ENCODE measurements at places on chromosomes 6 and 20.
A peak's percentile ranks its signal among the peaks of the same experiment; 100 is the strongest.

GRCh38 chr6:24831771-24832716 lies 33.3 kb upstream of the ARMH2 start:
- no peak for DNase-seq

DNA sequence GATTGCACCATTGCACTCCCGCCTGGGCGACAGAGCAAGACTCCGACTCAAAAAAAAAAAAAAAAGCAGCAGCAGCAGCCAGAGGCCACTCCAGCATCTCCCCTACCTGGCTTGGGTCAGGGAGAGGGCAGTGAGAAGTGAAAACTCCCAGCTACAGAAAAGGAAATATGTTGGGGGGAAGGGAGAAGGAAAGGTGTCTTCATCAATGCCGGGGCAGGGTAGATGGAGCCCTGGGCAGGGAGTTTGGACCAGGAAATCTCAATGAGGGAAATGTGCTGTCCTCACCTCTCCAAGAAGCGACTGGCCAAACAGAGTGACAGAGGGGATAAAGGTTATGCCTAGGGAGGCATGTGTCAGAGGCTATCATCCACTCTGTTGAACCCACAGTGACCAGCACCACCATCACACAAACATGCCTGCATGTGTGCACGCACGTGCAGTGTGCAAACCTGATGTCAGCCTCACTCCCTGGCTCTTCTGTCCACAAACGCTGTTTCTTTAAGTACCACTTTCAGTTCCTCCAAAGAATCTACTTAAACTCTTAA lies 887 bp upstream of the AIF1 start:
- DNase-seq, result no peak

DNA sequence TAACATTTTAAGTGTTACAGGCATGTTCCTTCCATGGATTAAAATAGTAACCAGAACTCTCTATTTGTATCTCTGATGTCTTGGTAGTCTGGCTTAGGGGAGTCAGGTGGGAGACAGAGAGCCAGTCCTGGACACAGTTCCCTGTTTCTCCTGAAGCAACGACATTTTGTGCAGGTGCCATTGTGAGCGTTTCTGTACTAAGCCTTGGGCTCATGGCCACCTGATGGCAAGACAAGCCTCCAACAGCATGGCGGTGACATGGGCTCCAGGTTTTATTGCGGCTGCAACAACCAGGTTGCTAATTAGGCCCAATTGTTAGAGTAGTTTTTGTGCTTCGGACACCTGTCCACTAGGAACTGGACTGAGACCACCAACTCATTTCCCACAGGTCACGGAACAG lies 105.3 kb downstream of the PRDM13 start:
- no peak for DNase-seq

DNA sequence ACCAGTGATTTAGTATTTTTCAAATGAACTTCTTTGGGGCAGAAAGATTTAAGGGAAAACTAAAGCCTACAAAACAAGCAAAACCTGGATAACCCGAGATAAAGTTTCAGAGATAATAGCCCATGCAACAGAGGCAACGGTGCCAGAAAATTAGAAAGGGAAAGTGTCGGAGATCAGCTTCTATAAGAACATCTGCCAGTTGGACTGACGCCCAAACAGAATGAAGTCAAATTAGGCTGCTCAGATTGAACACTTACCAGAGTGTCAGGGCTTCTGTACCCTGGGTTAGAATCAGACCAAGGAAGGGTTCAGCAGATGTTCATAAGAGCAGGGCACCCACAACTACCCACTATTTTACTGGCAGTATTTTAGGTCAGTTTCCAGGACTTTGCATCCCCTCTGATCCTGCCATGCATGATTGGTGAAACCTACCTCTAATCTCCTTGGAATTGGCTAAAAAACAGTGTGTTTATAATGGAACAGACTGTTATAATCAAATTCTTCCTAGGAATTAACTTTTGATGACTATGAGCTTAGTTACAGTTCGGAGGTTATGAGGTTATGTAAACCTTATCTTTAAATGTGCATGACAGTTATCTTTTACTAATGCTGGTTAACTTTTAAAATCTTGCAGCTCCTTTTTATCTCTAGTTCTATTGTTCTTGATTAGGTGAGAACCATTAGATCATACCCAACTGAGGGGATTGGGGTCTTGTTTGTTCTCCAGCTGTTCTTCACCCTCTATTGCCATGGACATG lies 13.1 kb downstream of the BMP2 start:
- no peak for DNase-seq

GRCh38 chr6:122128445-122128844 lies 271.0 kb upstream of the HSF2 start:
- no peak for DNase-seq

- DNase-seq, result no peak
Observed at GRCh38 chr6:30066082-30066481, 916 bp upstream of the PPP1R11 start.

GRCh38 chr6:154488248-154488593 lies 22.3 kb downstream of the CNKSR3 start:
- DNase-seq, result no peak

- no peak for DNase-seq
Observed at GRCh38 chr6:127900935-127901334, at the start of gene THEMIS. Gene THEMIS (minus strand): TSS chr6:127901058. CDS start chr6:127900932, 126 bp downstream.

- DNase-seq, result no peak
Observed at GRCh38 chr20:52422574-52423336, 231.2 kb upstream of the ZFP64 start.

DNA sequence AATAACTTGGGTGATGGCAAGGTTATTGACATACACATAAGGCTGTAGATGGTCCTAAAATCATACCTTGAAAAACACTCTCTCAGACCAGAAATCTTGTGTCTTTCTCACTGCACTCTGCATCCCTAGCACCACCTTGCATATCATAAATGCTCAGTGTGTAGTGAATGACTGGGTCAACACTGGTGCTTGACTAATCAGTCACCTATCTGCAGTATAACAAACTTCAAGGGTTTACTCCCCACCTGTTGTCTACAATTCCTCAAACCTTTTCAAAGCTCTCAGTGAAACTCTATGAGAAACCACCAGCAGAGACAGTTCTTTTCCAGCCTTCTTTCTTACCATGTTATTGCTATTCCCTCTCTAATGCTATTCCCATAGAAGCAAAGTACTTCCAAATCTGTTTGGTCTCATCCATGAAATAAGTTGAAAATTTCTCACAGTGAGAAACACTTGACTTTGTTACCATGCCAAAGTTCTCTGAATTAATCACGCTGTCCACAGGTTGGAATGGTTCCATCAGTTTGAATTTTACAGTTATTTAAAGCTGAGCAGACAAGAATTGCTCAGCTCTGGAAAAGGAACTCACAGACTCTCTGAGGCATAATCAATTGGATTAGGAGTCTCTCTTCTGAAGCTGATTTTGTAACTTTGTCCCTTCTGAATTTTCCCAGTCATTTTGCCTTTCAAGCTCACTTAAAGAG lies 104.8 kb upstream of the EYA4 start:
- DNase-seq, result no peak

GRCh38 chr6:127518710-127519468 lies at the start of gene MTCL3:
Gene MTCL3 (minus strand): TSS chr6:127519335.
- peak; percentile 75 for DNase-seq

GRCh38 chr6:56772737-56773184 lies 130.1 kb upstream of the DST start:
- no peak for DNase-seq

DNA sequence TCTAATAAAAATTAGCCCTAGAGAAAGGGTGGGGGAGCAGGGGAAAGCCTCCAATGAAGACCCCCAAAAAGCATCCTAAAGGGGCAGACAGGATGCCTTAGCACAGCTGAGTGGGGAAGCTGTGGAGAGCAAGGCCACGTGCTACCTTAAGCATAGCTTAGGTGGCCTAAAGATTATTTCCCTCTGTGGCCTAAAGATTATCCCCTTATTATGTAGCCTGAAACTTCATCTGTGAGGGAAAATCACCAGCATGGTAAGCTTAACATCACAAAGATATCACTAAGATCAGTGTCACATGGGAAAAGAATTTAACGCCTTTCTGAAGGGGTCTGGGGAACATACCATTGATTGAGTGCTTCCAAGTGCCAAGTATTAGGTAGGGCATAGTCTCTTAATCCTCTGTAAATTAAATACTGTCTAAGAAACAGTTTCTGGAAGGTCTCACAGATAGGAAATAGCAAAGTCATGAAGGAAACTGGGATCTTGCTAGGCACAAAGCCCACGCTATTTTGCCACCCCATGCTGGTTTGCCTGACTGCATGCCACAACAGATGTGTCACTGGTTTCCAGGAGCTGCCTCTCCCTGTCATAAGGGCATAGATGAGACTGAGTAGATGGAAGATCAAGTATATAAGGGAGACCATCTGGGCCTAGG lies 170.0 kb downstream of the HACE1 start:
- DNase-seq, result no peak

- DNase-seq, result no peak
Observed at GRCh38 chr20:19787366-19787765, 29.3 kb downstream of the RIN2 start.

- DNase-seq, result no peak
Observed at GRCh38 chr6:11845664-11846577, 67.3 kb upstream of the ADTRP start.

- DNase-seq, result peak; percentile 36
Observed at GRCh38 chr6:85593438-85594196, at the start of gene SNX14. Gene SNX14 (minus strand): TSS chr6:85593858. CDS start chr6:85593718, 140 bp downstream.

- DNase-seq, result no peak
Observed at GRCh38 chr6:31579119-31579505, 3.1 kb downstream of the LTB start.

GRCh38 chr20:60473211-60473610 lies 515.0 kb downstream of the CDH26 start:
- DNase-seq, result no peak

DNA sequence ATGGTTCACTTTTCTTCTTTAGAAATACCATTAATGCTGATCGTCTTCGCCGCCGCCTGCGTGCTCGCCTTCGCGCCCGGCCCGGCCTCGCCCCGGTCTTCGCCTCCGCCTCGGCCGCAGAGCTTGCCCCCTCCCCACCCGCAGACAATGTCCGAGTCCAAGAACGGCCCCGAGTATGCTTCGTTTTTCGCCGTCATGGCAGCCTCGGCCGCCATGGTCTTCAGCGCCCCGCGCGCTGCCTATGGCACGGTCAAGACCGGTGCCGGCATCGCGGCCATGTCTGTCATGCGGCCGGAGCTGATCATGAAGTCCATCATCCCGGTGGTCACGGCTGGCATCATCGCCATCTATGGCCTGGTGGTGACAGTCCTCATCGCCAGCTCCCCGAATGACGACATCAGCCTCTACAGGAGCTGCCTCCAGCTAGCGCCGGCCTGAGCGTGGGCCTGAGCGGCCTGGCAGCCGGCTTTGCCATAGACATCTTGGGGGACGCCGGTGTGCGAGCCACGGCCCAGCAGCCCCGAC lies 4.8 kb upstream of the PRPH2 start:
- no peak for DNase-seq

DNA sequence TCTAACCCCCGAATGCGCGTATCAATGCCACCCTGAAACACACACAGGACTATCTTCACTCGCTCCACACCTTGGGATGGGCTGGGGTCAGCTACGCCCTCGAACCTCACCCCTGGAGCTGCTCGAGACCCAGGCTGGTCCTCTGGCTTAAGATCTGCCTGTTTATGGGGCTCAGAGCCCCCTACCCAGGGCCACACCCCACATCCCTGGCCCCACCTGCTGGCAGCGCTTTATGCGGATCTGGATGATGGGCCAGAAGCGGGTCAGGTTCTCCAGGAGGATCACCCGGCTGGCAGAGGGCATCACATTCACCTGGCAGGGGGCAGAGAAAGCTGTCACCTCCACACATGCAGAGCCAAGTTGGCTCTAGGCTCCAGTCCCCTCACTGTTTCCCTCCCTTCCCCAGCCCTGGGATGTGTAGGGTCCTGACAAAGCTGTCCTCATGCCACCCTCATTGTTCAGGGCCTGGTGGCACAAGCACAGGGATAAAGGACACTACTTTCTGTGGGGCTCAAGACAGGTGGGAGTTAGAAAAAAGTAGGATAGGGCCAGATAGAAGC lies 8.2 kb downstream of the CUL7 start:
- no peak for DNase-seq

DNA sequence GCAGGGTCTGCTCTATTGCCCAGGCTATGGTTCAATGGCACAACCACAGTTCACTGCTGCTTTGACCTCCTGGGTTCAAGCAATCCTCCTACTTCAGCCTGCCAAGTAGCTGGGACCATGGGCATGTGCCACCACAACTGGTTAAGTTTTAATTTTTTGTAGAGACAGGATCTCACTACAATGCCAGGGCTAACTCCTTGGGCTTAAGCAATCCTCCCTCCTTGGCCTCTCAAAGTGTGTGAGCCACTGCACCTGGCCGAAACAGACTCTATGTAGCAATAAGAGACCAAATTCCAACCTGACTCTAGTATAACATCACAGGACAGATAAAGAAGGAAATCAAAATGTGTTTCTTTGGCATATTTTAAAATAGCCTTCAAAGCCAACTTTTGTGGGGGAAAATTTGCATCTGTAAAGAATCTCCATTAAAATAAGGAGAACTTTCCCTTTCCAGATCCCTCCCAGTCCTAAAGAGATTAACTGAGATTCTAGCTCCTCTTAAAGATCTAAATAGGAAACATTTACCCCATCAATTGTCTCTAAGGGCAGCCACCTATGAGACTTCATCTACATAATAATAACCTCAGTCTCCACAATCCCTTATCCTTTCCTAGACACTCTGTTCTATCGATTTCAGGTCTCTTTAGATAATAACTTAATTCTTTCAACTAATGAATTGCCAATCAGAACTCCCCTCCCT lies 94.7 kb upstream of the PLCB4 start:
- DNase-seq, result no peak

- DNase-seq, result no peak
Observed at GRCh38 chr6:140101367-140101766, 726.9 kb upstream of the CITED2 start.

GRCh38 chr6:19880066-19880465 lies 42.9 kb downstream of the ID4 start:
- peak; percentile 53 for DNase-seq

GRCh38 chr6:70107852-70108629 lies 194.8 kb downstream of the COL9A1 start:
- peak; percentile 11 for DNase-seq

- DNase-seq, result no peak
Observed at GRCh38 chr20:44075191-44075949, 111.6 kb downstream of the JPH2 start.

DNA sequence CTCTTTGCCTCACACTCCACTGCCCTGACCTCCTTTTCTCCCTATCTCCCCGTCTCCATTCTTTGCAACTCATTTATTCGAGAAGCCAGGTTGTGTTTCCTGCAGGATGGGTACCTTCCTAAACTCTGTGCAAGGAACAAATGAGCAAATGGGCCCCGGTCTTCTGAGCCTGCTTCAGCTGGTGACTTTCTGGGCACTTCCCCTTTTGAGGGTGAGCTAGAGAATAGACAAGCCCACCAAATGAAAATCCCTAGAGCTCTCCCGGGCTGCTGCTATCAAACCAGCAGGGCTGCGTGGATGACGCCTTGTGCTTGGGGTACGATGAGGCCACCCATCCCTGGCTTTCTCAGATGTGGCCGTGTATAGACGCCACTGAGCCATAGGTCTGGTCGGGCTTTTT lies 91.0 kb upstream of the FOXA2 start:
- no peak for DNase-seq

DNA sequence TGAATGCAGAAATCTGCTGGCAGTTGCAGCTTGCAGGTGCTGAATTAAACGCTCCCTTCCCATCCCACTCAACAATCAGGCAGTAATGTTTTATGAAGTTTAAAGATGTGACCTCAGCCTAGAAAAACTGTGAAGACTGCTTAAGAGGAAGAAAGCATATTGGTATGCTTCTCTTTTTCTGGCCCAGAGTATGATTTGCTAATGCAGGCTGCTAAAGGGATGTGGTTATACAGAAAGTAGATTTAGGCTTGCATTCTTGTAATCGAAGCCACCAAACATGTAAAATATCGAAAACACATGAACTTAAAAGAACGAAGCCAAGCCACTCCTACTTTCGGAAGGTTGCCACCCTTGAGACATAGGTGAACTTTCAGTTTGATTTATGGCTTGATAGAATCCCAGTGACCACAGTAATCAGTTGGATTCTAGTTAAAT lies 40.7 kb downstream of the MAP3K5 start:
- DNase-seq, result no peak

Data from NCI-H187 treated with DMSO at 0.1 percent for 48 hours (cell line).